ENCODE measurements at places on chromosomes 12 and 14.

DNA sequence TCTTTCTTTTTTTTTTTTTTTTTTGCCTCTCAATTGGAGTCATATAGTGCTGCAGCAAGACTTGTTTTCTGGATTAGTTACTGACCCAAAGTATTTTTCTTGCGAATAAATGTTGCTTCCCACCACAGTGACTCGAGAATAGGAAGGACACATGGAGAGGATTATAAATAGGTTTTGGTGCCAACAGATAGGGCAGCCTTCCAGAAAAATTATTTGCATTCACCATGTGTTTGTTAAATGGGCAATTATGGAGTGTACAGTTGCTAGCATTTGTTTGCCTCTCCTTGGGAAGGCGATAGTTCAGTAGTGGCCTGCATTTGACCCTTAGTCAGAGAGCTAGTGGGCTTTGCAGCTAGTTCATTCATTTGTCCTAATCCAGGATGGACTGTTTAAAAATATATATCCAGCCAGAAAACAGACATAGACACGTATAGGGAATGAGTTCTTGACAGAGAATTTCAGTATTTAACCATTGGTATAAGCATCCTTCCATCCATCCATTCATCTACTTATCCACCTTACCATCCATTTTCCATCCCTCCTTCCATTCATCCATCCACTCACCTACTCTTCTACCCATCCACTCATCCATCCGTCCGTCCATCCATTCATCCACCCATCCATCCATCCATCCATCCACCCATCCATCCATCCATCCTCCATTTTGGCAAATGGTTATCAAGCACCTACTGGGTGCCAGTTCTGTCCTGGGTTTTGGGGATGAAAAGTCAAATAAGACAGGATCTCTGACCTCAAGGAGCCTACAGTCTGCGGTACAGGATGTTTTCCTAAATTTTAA is 67.5 kb downstream of the CHST11 start:
- no peak for DNase-seq

DNA sequence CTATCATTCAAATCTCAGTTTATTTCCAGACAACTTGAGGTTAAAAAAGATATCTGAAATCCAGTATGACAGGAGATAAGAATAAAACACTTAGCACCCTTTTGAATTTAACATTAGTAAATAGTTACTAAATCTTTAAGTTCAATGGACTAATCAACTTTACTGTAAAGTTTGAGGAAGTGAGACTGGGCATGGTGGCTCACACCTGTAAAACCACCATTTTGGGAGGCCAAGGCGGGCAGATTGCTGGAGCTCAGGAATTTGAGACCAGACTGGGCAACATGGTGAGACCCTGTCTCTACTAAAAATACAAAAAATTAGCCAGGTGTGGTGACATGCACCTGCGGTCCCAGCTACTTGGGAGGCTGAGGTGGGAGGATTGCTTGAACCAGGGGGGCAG is 40.3 kb upstream of the CERS5 start:
- DNase-seq = no peak

DNA sequence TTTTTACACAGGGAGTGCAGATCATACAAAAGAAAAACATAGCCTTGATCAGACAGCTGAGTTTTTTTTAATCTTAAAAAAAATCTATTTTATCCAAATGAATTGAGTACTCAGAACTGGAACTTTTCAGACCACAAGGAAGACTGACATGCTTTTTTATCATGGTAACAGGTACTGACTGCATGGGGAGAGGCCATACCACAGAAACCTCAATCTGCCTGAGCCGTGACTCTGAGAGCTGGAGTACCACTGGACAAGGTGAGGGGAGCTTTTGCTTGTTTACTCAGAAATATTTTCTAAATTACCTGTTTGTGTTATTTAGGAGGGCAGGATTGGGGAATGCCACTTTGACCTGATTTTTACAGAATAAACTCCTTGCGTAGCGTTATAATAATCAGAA is 143.9 kb downstream of the ALX1 start:
- DNase-seq = no peak

GRCh38 chr12:115129727-115130126 is 445.8 kb upstream of the TBX3 start:
- no peak for DNase-seq

- no peak for DNase-seq
Observed at GRCh38 chr14:104665657-104666522, 23.5 kb upstream of the INF2 start.

DNA sequence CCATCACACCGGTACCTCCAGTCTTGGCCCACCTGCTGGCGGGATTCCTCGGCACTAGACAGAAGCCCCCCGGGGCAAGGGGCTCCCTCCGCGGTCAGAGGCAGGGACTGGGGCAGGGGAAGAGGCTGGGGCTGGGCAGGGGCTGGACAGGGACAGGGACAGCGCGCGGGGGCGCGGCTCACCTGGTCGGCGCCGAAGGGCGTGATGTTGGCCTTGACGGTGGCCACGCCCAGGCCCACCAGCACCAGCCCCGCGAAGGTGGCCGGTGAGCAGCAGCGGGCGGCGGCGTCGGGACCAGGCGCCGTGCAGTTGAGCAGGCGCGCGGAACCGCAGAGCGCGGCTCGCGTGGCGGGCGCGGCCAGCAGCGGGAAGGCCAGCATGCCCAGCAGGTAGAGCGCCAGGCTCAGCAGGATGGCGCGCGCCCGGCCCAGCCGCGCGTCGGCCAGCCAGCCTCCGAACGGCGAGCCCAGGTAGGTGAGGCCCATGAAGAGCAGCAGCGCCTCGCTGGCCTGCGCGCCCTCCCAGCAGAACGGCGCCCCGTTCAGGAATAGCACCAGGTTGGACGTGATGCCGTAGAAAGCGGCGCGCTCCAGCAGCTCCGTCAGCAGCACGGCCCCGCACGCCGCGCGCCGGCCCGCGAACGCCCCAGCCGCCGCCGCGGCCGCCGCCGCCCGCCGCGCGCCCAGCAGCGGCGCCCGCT is 392 bp downstream of the SLC15A4 start:
- DNase-seq = peak; percentile 28

DNA sequence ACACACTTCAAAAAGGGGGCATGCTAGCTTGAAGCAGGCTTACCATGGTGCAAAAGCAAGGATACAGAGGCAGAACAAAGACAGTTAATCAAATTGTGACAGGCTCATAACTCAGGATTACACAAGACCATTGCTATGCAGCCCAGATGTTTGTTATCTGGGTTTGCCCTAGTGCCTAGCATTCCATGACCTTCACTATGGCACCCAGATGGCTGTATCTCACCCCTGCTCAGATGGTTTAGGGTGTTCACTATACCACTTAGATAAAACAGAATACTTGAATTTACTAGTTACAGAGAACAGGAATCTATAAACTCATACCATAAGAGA is 56.2 kb downstream of the SDR9C7 start:
- DNase-seq = no peak

DNA sequence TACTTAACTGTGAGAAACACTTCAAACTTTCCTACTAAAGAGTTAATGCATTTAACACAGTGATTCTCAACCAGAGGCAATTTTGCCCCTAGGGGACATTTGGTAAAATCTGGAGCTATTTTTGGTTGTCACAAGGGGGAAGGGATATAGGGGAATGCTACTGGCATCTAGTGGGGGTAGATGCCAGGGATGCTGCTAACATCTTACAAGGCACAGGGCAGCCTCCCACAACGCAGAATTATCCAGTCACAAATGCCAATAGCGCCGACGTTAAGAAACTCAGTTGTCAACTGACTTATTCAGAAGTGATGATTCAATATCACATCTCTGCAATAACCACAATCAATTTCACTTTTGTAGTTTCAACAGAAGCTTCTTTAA is 2.0 kb downstream of the EEA1 start:
- no peak for DNase-seq

- DNase-seq = no peak
Observed at GRCh38 chr12:8781381-8782127, 40.9 kb upstream of the A2ML1 start.

DNA sequence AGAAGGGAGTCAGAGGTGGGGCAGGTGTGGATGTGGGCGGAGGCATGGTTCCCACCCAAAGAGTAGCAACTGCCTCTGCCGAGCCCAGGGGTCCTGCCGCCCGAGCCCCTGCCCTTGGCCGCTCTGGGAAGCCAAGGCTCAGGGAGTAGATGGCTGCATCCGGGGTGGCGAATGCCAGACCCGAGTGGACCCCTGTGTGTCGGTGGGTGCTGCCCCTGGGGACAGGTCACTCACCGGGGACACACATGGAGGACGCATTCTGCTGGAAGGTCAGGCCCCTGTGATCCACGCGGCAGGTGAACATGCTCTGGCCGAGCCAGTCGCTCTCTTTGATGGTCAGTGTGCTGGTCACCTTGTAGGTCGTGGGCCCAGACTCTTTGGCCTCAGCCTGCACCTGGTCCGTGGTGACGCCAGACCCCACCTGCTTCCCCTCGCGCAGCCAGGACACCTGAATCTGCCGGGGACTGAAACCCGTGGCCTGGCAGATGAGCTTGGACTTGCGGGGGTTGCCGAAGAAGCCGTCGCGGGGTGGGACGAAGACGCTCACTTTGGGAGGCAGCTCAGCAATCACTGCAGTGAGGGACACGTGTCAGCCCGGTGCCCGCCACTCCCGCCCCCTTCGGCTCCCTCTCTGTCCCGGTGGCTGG is 329.0 kb downstream of the TMEM121 start:
- no peak for DNase-seq

- DNase-seq = no peak
Observed at GRCh38 chr12:50016501-50017475, 8.5 kb downstream of the RACGAP1 start.

GRCh38 chr14:100115726-100116125 is 43.7 kb downstream of the DEGS2 start:
- no peak for DNase-seq

GRCh38 chr12:92094751-92095161 is 50.9 kb downstream of the BTG1 start:
- no peak for DNase-seq

DNA sequence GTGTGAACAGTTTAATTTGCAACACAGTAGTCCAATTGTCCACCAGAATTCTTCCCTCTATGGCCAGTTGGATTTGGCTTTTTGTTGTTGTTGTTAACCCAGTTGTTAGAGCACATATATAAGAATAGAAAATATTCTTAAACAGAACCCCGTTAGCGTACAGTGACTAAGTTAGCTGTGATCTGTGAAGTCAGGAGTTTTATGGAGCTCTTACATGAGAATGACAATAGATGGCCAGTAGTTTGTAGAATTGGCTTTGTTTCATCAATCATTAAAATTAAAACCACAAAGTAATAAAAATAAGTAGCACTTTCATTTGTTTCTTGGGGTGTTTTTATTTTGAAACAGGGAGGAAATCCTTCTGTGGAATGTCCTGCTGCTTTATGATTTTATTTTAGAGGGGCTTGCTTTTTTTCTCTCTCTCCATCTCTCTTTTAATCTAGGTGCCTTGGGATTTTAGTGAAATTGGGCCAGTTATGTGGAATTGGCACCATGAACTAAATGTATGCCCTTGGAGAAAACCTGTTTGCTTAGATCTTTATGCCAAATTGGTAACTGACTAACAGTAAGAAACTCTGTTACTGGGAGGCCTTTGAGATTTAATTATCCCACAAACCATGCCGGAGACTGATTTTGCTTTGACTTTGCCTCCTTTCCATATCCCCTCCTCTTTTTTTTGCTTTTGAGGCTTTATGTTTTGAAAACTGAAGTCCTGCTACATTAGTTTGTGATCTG is 22.9 kb downstream of the FBXW8 start:
- DNase-seq = no peak

GRCh38 chr12:29581631-29582030 is 84.1 kb upstream of the OVCH1 start:
- no peak for DNase-seq

GRCh38 chr12:91163116-91163515 is 19.5 kb downstream of the DCN start:
- no peak for DNase-seq

DNA sequence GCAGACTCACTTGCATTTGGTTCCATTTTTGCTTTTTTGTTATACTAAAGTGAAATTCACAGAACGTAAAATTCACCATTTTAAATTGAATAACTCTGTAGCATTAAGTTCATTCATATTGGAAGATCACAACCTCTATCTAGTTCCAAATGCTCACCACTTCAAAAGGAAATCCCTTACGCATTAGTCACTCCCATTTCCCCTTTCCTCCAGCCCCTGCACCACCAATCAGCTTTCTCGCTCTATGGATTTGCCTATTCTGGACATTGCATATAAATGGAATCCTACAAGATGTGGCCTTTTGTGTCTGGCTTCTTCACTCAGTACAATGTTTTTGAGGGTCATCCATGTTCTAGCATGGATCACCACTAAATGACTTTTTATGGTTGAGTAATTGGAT is 294.5 kb downstream of the KSR2 start:
- no peak for DNase-seq

DNA sequence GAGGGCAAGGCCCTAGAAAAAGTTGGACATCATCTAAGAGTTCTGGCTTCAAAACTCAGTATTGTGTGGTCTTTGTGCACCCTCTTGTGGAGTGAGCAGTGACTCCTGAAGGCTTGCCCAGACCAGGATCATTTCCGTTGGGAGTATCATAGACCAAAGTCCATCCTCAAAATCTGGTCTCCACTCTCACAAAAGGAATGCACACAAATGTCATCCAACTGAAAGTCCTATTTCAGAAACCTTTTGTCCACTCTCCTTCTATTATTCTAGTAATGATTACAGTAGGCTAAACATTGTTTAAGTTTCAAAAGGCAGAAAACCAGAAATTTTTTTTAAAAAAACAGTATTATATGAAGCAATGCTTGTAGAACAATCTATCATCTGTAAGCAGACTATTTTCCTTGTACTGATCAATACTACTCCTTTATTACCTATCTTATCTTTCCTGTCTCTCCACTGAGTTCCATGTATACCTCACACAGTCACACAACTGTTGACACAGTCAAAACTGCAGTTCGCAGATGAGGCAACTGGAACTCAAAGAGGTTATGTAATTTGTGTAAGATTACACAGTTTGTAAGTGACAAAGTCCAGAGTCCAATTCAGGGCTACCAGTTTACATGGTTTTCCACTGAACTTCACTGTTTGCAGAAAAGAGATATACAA is 41.4 kb downstream of the COX16 start:
- DNase-seq = no peak

GRCh38 chr12:94305130-94305957 is 154.3 kb downstream of the CEP83 start:
- no peak for DNase-seq

GRCh38 chr14:96060186-96060933 is 21.2 kb downstream of the C14orf132 start:
- no peak for DNase-seq

- DNase-seq = no peak
Observed at GRCh38 chr12:15146585-15146984, 74.6 kb downstream of the RERG start.

- no peak for DNase-seq
Observed at GRCh38 chr12:89390802-89391673, 38.7 kb upstream of the DUSP6 start.

DNA sequence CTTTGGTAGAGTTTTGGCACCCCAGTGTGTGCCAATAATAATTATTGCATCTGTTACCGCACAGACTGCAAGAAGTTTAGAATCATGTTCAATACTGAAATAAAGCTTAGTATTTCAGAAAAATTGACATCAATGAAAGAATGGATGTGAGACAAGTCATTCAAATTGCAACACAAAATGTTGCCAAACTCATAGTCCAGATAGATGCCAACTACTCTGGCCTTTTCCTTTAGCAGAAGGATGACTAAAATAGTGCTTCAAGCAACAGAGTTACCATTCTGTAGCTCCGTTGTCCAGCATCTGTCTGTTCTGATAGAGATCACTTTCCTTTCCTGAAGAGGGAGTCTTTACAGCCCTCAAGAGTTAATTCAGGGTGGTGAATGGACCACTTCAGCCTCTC is 77.5 kb downstream of the LIN7A start:
- no peak for DNase-seq

- no peak for DNase-seq
Observed at GRCh38 chr14:81519200-81520011, 14.2 kb downstream of the SEL1L start.

Measured in prostate gland (tissue), 2 donors.